ENCODE measurements at places on chromosomes 16 and 17.

DNA sequence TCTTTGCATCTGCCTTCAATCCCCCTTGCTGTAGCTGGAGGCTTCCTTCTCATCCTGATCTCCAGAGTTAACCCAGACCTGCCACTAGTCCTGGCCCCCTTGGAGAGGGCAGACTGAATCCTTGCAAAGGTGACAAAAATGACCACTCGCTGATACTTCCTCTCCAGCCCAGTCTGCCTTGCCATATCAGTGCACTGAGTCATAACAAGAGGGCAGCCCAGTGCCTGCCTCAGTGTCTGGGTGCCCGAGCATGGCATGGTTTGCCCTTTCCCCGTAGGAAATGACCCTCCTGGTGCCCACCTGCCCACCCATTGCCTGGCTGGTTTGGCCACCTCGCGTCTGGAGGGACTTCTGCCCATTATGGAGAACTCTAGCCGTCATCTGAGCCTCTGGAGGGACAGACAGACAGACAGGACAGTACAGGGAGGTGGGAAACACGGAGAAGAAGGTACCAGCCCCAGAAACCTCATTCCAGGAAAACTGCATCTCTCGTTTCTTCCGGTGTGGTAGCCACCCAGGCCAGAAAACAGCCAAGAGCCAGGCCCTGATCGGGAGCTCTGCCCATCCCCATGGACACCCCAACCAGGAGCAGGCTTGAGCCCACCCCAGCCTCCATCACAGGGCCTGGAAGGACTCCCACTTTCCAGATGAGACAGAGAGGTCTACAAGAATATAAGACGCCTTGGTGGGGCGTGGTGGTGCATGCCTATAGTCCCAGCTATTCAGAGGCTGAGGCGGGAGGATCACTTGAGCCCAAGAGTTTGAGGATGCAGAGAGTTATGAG lies 71.5 kb downstream of the SCNN1B start:
- no peaks in the 10 kb centered on the region for H3K4me1 ChIP-seq
- no peaks in the 10 kb centered on the region for H3K27me3 ChIP-seq
- no peak for DNase-seq
- no peak overlapping the region for H3K27ac ChIP-seq

DNA sequence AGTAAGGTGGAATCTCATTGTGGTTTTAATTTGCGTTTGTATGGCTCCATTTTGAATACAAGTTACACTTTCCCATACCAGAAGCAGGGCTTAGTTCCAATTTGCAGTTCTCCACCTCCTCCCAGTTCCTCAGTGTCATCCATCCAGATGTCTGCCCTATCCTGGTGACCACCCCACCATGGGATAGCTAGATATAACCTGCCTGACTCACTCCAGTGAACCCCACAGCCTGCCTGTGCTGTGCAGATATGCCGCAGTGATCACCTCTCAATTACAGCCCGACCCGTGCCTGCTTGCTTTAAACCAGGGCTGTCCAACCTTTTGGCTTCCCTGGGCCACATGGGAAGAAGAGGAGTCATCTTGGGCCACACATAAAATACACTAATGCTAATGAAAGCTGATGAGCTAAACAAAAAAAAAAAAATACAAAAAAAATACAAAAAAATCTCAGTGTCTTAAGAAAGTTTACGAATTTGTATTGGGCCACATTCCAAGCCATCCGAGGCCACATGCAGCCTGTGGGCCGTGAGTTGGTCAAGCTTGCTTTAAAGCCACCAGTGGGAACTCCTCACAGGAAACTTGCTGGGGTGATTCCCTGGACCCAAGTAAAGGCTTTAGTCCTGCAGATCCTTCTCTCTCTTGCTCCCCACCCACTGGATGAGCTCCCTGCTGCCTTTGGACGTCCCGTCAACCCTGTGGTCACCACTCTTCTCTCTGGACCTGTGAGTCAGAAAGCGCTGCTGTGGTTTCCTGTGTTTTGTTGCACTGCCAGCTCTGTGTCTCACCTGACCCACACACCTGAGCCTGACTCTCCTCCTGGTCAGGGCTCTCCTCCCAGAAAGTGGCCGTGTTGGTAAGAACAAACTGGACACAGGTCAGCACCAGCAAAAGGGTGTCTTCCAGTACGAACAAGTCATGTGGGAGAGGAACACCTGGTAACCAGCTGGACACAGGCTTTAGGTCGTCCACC lies 83.0 kb downstream of the EMP2 start:
- H3K4me1 ChIP-seq = peaks cover 3% of the 10 kb centered on the region
- peak overlapping the region; percentile 31 for H3K4me3 ChIP-seq
- H3K36me3 ChIP-seq = no peaks in the 10 kb centered on the region

- no peaks in the 10 kb centered on the region for H3K4me1 ChIP-seq
- peak overlapping the region; percentile 99 for H3K4me3 ChIP-seq
- H3K27me3 ChIP-seq = no peaks in the 10 kb centered on the region
- H3K27ac ChIP-seq = peak overlapping the region; percentile 90
- peak; percentile 54 for DNase-seq
These were observed 565 bp downstream of the WDR45B start for GRCh38 chr17:82647593-82648164.

DNA sequence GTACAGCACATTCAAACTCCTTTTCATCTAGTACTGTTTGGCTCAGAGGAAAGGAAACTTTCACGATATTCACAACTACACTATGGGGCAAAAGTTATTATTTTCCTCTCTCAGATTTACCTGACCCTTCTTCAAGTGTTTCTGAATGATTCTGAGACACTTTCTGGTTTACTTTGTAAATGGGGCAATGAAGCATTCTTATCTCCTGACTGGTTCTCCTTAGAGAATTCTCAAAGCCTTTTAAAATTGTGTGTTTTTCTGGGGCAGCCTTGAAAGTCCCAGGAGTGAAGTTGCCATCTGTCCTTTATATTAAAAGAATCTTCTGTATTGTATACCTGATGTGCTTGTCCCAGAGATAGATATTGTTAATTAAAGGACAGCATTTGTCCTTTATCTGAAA lies 264.9 kb downstream of the FTO start:
- no peaks in the 10 kb centered on the region for H3K4me1 ChIP-seq
- H3K4me3 ChIP-seq = no peak overlapping the region
- H3K36me3 ChIP-seq = no peaks in the 10 kb centered on the region
- no peak overlapping the region for H3K27ac ChIP-seq
- DNase-seq = no peak
- H3K27me3 ChIP-seq = no peaks in the 10 kb centered on the region

DNA sequence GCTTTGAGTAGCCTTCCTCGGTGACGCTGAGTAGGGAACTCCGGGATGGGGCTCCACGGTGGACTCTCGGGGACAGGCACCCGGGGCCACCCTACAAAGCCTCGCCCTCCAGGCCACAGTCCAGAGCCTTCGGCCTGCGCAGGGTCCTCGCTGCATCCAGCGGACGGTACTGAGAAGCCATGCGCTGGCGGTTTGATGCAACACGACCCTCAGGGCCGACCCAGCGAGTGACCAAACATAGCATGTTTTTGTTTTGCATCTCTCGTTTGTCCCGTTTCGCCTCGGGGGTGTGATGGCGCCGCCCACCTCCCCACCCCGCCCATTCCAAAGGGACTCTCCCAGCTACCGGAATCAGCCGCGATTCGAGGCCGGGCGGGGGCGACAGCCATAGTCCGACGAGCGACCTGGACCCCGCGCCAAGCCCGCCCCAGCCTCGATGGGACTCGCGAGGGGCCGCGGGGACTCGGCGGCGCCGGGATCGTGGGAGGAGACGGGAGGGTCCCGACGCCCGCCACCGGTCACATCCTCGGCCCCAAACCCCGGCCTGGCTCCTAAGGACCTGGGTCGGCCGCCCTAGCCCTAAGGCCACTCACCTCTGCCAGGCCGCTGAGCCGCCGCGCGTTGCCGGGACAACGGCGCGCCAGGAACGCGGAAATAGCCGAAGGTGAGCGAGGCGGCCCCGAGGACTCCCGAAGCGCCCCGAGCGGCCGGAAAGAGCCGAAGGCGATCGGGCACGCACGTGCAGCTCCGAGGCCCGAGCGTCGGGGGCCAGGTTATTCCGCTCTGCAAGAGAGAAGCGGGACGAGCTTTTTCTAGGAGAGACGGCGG lies 1.6 kb downstream of the IFT140 start:
- DNase-seq = peak; percentile 94
- H3K27ac ChIP-seq = peak overlapping the region; percentile 86
- H3K36me3 ChIP-seq = peaks cover 10% of the 10 kb centered on the region
- H3K4me1 ChIP-seq = peaks cover 19% of the 10 kb centered on the region
- peaks cover 9% of the 10 kb centered on the region for H3K27me3 ChIP-seq

All from trophoblast cell (in vitro differentiated cells and primary cell).